ENCODE measurements at places on chromosomes 1 and 21. TPM values are rescaled to one million over a fixed set of nuclear protein-coding genes. Genes with fewer than 3 reads are reported as not detected.

Gene CELA2A
- total RNA-seq: not detected

Gene GOLT1A
- not detected for total RNA-seq

Gene UBXN10
- not detected for total RNA-seq

Gene SYPL2
- 1.00 TPM for total RNA-seq

Gene ATAD3B
- total RNA-seq: 9.3 TPM

Gene SV2A
- total RNA-seq: 0.87 TPM

Gene CLEC20A
- total RNA-seq: not detected

Gene SPEN
- total RNA-seq: 16.3 TPM

Gene AADACL4
- total RNA-seq: not detected

Gene KRTAP21-2
- total RNA-seq: not detected

Measured in cardiac ventricle fibroblast (primary cell).